ENCODE measurements at places on chromosomes 11 and 22.

DNA sequence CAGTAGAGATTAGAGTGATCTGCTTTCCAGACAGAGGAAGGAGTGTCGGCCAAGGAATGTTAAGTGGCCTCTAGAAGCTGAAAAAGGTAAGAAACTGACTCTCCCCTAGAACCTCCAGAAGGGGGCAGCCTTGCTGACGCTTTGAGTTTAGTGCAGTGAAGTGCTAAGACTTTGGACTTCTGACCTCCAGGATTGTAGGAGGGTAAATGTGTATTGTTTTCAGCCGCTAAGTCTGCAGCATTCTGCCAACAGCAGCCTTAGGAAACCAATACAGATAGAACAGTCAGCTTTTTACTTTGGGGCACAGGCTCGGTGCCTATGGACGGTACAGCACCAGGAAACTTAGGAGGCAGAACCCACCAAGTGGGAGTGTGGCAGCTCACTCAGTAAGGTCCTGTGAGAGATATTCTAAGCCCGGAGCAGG, 3.6 kb upstream of the TBC1D22A start:
- DNase-seq = no peak

DNA sequence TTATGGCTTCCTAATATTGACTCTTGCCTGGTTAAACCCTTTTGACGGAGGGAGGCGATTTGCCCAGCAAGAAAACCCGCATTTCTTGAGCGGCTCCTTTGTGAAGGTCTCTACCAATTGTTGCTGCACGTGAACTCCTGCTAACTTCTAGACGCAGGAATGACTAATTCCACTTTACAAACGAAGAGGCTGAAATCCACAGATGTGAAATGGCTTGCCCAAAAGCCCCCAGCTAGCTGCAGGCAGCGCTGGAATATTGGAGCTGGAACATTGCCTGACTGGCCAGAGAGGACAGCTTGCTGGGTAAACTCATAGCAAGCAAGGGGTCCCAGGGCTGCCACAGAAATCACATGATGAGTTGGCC, 542 bp downstream of the GCAT start:
- DNase-seq = no peak

DNA sequence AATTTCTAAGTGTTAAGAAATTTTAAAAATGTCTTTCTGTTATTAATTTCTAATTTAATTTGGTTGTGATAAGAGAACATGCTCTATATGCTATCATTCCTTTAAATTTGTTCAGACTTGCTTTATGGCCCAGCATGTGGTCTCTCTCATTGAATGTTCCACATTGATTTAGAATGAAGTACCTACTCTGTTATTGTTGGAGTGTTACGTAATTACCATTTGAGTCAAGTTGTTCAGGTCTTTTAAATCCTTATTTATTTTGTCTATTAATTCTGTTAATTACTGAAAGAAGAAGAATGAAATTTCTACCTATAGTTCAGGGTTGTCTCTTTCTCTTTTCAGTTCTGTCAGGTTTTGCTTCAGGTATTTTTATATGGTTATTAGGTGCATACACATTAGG, 57.0 kb downstream of the PRMT3 start:
- no peak for DNase-seq

DNA sequence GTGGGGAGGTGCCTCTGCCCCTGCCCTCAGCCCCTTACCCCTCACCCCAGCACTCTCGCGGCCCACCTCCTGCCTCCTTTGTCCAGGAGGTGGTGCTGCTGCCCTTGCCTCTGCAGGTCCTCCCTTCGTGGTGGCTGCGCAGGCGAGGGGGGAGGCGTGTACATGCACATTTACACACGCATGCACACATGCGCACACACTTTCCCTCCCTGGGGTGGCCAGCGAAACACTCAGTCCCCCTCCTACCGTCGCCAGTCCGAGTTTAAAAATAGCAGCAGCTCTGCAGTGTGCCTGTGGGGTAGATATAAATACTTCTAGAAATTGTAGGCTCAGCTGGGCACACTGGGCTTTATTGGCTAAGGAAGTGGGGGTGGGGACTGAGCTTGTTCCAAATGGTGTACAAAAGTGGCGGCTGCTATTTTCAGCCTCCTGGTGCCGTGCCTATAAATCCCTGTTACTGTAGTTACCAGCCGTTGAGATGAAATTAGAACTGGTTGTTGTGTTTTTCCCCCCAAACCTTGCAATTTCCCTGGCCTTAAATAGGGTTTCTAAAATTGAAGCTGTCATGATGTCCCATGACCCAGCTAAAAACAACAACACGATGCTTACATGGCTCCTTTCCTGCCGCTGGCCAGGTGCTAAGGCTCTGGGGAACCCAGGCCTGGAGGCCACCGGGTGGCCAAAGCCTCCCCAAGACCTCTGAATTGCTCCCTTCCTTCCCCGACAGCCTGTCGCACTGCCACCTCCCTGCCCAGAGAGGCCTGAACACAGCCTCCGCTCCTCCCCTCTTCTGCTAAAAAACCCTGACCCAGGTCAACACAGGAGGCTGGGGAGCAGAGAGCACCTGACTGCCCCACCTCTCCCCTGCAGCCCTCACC, 12.4 kb downstream of the PICK1 start:
- DNase-seq = no peak

GRCh38 chr11:63833048-63833447, 5.9 kb upstream of the MARK2 start:
- DNase-seq = no peak

GRCh38 chr22:17575151-17575550, 11.9 kb downstream of the SLC25A18 start:
- no peak for DNase-seq

GRCh38 chr11:60265373-60266214, 14.9 kb upstream of the MS4A4A start:
- DNase-seq = no peak

GRCh38 chr11:10349281-10349665, 44.4 kb downstream of the ADM start:
- DNase-seq = no peak

DNA sequence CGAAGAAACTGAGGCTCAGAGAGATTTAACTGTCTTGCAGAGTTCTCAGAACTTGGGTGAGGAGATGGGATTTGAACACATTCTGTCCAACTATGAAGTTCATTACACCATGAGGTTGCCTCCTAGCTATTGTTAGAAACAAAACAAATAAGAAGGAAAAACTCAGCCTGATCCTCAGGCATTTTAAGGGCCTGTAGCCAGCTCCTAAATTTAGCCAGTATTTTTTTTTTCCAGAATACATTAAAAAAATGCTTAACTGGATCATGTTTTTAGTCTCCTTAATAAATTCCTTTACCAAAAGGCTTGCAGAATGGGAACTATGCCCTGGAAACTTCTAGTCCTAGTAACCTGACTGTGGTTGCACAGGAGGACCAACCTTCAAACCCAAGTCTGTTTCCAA, 212.0 kb downstream of the CSNK2A3 start:
- no peak for DNase-seq

DNA sequence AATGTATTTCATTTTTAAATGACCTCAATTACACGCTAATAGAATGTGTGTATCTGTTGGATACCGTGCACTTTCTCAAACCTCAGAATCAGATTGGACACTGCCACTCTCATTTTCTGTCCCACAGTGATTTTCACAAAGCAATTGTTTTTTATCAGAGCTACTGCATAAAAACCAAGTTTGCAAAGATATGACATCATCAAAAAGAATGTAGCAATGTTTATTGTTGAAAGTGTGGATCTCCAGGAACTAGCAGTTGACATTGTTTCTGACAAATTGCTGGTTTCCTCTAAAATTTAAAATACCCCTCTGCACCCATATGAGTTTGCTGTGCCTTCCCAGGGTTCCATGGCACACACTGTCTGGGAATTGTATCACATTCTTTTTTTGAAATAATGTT, 362.7 kb upstream of the DDI1 start:
- DNase-seq = no peak

- DNase-seq = no peak
Measured at GRCh38 chr11:8011981-8012444, 24.9 kb downstream of the EIF3F start.

- DNase-seq = no peak
Measured at GRCh38 chr22:29702931-29703501, 16.8 kb upstream of the CABP7 start.

DNA sequence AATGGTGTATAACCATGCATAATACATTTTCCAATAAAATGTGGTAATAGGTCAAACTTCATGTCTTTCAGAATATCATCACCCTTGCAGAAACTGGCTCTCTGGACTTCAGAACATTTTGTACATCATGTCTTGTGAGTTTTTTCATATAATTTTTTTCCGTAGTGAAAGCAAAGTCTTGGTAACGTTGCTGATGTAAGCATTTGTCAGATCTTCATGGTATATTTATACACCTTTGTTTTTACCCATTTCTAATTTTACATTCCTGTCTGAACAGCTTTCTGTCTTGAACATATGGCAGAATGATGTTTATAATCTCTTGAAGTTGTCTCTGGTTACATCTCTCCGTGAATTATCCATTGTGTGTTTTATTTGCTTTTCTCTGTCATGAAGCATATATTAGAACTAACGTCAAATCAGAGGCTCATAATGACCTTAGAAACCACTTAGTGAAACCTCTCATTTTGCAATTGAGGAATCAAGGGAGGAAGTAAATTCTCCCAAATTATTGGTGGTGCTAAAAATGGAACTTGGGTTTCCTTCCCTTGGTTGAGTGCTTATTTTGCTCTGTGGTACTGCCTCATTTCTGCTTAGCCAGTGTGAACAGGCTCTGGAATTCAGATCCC, 37.4 kb downstream of the CSRP3 start:
- no peak for DNase-seq

DNA sequence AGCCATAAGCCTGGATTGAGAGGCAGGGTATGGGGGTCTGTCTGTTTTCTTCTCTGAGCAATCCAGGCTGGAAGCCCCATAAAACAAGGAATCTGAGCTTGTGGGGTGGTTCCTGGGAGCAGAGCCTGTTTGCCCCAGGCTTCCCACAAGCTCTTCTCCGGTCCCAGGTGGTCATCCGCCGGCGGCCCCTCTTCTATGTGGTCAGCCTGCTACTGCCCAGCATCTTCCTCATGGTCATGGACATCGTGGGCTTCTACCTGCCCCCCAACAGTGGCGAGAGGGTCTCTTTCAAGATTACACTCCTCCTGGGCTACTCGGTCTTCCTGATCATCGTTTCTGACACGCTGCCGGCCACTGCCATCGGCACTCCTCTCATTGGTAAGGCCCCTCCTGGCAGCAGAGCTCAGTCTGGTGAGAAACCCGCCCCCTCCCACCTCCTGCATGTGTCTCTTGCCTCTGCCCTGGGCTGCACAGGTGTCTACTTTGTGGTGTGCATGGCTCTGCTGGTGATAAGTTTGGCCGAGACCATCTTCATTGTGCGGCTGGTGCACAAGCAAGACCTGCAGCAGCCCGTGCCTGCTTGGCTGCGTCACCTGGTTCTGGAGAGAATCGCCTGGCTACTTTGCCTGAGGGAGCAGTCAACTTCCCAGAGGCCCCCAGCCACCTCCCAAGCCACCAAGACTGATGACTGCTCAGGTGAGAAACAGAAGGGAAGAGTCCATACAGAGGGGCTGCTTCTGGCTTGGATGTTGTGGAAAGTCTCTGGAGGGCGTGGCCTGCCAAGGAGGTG, 11.6 kb downstream of the HTR3A start:
- DNase-seq = no peak

DNA sequence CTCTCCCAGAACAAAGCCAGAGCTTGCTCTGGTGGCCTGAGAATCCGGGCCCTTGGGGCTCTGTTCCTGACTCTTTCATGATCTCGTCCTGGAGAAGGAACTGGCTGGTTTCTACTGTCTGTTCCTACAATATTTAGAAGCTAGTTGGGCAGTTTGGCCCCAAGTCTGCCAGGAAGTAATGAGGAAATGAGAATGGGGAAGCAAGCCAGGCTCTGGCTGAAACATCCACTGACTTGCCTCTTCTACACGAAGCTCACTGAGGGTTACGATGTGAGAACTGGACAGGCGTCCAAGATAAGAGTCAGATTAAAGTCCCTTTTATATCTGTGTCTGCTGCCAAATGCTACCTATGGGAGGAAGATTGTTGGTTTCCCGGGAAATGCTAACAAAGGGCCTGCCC, 110.0 kb upstream of the KIRREL3 start:
- no peak for DNase-seq

- no peak for DNase-seq
Measured at GRCh38 chr11:70471254-70471653, 72.9 kb downstream of the CTTN start.

DNA sequence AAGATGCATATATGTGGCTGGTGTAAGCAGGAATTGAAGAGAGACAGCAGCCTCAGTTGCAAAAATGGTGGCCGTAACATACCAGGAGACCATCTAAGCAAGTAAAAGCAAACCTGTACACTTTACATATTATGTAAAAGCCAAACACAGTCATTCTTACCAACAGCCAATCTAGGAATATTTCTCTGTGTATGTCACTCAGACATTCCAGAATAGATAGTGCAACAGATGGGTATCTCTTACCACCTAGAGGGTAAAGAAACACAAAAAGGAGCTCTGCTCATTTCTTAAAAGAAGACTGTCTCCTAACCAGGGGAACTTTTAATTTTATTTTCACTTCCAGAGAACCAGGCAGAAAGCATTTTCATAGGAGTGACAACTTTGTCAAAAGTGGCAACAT, 38.7 kb downstream of the GLYAT start:
- no peak for DNase-seq

DNA sequence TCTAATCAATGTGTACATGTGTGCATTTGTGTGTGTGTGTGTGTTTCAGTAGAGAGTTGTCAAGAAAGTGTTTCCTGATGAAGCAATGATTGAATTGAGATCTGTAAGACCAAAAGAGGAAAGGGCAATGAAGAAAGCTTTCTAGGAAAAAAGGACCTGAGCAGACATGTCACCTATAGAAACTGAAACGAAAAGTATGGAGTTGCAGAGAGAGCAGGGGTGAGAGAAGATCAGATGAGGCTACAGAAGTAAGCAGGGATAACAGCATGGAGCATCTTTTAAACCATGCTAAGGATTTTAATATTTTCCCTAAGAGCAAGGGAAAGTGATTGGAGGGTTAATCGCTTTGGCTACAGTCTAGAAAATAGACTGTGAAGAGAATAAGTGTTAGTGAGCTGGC, 1459.4 kb upstream of the TENM4 start:
- DNase-seq = no peak

- no peak for DNase-seq
Measured at GRCh38 chr11:12507391-12507790, 130.0 kb downstream of the PARVA start.

DNA sequence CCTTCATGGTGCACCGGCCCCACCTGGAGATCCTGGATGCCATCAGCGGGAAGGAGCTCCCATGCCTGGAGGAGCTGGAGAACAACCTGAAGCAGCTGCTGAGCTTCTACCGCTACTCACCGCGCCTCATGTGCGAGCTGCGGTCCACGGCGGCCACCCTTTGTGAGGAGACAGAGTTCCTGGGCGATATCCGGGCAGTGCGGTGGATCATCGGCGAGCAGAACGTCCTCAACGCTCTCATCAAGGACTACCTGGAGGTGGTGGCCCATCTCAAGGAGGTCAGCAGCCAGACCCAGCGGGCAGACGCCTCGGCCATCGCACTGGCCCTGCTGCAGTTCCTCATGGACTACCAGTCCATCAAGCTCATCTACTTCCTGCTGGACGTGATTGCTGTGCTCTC, 59.2 kb downstream of the SYT13 start:
- DNase-seq = no peak

GRCh38 chr11:10524471-10524870, 16.5 kb downstream of the RNF141 start:
- no peak for DNase-seq

GRCh38 chr22:30650508-30651116, 15.0 kb downstream of the SLC35E4 start:
- DNase-seq = no peak
